ENCODE measurements at places on chromosomes 6 and 20. TPM values are rescaled to one million over a fixed set of nuclear protein-coding genes. Genes with fewer than 3 reads are reported as not detected.
A peak's percentile ranks its signal among the peaks of the same experiment; 100 is the strongest.

GRCh38 chr6:12148841-12149240 is 136.7 kb downstream of the HIVEP1 start:
- DNase-seq = no peak

DNA sequence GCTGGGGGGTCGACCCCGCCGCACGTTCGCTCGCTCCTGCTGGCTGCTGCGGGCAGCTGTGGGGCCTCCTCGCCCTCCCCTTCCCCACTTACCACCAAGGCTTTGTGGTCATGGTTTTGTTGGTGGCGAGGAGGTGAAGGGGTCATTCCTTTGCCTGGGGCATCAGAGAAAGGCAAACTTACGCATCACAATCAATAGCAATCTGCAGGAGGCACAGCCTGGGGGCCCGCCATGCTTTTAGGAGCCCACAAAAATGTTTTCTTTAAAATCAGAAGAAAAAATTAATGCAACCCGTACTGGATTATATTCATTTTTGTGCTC is 137.0 kb downstream of the IMPG1 start:
- peak; percentile 50 for DNase-seq

GRCh38 chr6:81326881-81327561 is 425.5 kb downstream of the TENT5A start:
- DNase-seq = no peak

GRCh38 chr20:57481281-57481711 is 43.6 kb downstream of the CTCFL start:
- no peak for DNase-seq

- no peak for DNase-seq
These were observed 16.8 kb downstream of the SIRPA start for GRCh38 chr20:1912053-1912452.

DNA sequence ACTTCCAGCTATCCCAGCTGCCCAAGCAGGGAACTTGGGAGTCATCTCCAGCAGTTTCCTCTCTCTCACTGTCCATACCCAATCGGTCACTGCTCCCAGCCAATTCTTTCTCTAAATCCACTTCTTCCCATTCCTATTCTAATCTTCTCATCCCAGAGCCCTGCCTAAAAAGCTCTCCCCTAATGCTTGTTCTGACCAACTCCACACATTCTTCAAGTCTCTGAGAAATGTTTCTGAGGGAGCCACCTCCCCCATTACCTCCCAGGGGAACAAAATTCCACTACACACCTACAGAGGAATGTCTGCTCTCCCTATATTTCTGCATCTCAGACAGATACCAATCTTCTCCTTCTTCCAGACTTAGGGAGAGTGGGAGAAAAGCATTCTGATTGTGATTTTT is 14.0 kb downstream of the SLC17A4 start:
- no peak for DNase-seq

DNA sequence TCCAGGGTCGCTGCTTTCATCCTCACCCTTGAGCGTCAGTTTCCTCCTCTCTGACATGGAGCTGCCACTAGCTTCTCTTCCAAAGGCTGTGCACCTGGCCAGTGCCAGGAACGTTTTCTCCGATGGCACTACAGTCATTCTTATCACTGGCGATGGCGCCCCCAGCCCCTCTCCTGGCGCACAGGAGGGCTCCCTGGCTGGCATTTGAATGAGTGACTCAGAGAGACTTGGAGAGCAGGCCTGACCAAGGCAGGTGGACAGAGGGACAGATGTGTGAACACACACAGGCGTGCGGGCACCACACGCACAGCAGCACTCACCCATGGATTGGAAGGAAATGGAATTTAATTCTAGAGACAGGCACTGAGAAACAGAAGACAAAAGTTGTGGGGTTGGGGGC is 77.6 kb downstream of the SRC start:
- DNase-seq = no peak

DNA sequence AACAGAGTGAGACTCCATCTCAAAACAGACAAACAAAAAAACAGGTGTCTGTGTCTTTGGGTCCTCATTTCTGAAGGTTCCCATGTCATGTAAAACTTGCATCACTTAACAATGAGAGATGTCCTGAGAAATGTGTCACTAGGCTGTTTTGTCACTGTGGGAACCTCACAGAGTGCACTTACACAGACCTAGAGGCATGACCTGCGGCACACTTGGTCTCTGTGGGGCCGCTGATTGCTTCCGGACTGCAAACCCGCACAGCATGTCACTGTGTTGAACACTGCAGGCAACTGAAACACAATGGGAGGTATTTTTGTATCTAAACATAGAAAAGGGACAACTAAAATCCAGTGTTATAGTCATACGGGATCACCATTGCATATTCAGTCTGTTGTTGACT is 42.3 kb upstream of the TMEM181 start:
- no peak for DNase-seq

- DNase-seq = peak; percentile 58
These were observed 75.7 kb upstream of the UST start for GRCh38 chr6:148671085-148671484.

- no peak for DNase-seq
These were observed 637.4 kb downstream of the CD109 start for GRCh38 chr6:74333406-74333805.

DNA sequence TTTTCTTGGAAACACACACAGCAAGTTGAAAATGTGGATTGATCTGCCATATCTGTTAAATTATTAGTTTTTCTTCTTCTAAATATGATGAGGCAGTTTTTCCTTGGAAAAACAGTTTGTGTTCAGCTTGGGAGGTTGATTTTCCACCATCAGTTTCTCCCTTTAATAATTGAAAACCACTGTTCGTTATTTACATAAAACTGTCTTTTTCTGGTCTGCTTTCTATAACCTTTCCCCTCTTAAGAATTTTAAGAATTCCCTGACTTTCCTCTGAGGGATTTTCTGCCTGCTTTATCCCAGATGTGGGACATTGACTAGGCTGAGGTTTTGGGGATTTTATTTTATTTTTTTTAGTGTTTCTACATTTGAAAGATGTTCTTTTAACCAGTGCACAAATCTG is 27.2 kb downstream of the DSE start:
- no peak for DNase-seq

DNA sequence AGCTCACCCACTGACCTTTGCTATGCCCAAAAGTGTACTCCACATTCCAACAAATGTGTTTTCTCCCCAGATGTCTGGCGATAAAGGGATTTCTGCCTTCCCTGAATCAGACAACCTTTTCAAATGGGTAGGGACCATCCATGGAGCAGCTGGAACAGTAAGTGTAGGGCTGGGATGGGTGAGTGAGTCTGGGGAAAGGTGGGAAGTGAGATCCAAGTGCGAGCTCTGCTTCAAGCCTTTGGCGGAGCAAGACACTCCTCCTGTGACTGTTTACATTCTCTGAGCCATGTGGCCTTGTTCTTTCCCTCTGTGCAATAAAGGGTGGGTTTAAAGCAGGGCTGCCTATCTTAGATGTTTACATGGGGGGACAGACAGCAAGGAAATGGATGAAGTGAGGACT is 1.9 kb downstream of the UBE2C start:
- no peak for DNase-seq

DNA sequence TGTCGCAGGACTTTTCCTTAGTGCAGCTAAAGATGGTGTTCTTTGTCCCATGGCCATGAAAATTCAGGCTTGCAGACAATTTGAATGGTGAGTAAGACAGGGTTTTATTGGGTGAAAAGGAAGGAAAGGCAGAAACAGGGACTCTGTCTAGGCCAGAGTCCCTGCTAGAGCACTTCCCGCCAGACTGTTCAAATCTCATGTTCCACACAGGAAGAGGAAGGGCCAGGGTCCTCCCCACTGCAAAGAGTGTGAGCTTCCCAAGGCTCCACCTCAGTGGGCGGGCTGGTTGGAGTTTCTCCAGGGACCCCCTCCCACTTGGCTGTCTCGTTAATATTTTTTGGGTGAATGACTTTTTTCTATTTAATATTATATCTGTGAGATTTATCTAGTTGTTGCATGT is 29.0 kb downstream of the COL19A1 start:
- no peak for DNase-seq

DNA sequence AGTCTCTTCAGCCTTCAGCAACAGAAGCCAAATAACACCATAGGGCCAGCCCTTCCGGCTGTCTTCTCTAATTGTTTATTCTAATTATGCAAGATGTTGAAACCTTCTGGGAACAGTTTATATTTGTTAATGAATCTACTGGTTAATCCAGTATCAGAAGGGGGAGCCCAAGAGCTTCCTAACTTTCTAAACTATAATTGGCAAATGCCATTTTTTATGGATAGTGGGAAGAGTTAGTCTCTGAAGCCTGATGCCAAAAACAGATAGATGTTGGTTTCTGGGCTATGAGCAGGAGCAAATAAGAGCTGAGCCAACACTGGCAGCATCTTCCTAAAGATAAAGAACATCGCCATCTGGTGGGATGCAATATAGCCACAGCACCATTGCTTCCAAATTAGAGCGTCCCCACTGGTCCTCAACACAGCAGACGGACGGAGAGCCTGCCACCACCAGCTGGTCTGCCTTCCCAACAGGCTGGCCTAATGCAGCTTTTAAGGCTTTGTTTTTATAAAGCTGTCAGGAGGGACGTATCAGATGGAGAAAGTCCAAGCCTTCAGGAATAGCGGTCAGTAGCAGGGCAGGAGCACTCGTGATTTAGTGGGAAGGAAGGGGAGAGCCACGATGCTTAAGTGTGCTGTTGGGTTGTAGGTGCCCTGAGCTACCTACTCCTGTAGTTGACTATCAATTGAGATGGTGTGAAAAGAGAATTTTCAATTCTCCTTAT is 118.8 kb downstream of the RALGAPA2 start:
- peak; percentile 91 for DNase-seq

GRCh38 chr6:128336436-128337095 is 183.8 kb downstream of the PTPRK start:
- no peak for DNase-seq

DNA sequence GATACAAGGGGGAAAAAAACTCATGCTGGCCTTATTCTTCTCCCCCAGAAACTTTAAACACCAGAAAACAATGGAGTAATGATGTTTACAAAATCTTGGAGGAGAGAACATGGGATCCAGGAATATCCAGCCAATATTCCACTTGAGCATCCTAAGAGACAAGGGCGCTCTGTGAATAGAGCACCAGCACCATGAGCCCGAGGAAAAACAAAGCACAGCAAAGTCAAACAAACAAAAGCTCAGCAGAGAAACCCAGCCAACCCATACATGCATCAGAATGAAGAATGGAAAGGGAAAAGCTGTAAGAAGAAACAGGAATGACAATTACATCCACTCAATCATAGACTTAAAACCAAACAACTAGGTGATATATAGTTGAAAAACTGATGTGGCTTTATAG is 4.6 kb upstream of the NAA20 start:
- DNase-seq = no peak

- DNase-seq = peak; percentile 36
These were observed 652.5 kb upstream of the EPHA7 start for GRCh38 chr6:94071835-94072234.

DNA sequence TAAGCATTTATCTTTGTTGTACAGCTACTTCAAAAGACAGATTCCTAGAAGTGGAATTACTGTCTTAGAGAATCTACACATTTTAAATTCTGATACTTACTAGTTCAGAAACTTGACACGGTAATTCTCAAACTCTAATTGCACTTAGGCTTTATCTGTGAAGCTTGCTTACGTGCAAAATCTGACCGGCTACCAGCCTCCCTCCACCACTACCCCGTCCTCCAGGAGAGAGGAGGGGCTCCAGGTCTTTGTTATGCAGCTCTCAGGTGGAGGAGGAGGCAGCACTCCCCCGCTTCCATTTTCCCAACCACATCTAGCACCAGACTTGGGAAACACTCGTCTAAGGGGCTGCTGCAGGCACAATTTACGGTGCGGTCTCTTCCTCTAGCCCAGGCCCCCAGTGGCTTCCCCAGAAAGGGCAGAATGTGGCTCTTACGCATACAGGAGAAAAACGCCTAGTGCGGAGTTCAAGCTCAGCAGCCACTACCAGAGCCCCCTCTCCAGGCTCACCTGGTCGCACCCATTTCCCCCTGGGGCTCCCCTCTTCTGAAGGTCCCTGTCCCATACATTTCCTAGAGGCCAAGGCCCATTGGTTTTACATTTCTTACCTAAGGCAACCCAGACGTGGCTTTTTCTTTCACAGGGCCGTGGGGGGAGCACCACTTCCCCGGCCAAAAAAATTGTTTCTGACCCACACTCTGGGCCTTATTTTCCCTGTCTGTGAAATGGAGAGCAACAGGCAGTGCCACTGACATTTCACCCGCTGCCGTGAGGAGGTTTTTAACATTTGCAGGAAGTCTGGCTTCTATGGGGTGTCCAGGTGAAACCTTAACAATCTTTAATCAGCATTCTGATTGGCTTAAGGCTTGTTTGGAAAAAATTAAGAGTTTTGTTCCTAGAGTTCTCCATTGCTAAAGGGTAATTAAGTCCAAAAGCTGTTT is 1.6 kb upstream of the TGIF2 start:
- peak; percentile 93 for DNase-seq

DNA sequence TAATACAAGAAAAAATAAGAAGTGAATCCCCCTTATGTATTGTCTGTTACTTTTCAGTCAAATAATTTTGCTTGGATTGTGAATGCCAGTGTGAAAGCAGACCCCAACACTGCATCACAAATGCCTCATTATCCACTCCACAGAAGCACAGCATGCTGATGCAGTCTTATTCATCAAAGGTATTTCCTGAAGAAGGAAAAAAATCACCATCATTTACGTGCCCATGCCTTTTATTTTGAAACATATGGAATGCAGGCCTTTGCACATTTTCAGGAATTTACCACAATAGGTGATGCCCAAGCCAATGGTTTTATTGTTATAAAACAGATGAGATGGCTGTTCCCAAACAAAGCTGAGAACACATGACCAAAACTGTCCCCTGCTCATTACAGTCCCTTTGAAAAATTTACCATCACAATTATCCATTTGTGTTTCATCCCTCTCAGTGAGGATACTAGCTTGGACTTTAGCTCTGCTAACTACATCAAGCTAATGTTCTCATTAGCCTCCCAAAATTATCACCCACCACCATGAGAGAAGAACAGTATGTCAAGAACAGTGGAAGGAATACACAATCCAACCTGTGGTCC is 180.6 kb upstream of the HTR1E start:
- DNase-seq = peak; percentile 39

DNA sequence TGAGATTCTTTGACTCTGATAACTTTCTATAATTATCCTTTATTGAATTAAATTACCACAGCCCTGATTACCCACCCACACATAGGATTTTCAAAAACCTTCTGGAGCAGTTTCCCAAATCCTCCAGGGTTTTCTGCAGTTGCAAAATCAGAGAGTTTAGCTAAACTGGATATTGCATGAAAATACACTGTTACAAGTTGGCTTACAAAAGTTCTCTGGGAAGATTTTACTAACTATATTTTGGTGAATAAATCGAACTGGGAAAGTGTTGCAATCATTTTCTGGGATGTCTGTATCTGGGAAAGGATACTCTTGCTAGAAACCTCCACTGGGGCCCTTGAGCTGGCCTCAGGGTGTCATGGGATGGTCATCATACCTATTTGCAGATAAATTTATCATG is 97.6 kb upstream of the STMND1 start:
- DNase-seq = no peak

The RHAG gene
- not detected for polyA plus RNA-seq

The SLC17A3 gene
- not detected for polyA plus RNA-seq

The CRISP3 gene
- not detected for polyA plus RNA-seq

The ID4 gene
- polyA plus RNA-seq = 3.7 TPM

The GSTA1 gene
- not detected for polyA plus RNA-seq

The PRR18 gene
- polyA plus RNA-seq = not detected

The CAGE1 gene
- 0.12 TPM for polyA plus RNA-seq

The SMLR1 gene
- not detected for polyA plus RNA-seq

The CGA gene
- not detected for polyA plus RNA-seq

The IMPG1 gene
- not detected for polyA plus RNA-seq

The MICB gene
- polyA plus RNA-seq = 8.8 TPM

The DLL1 gene
- polyA plus RNA-seq = 2.2 TPM

The LY6G6C gene
- 0.23 TPM for polyA plus RNA-seq

The POFUT1 gene
- polyA plus RNA-seq = 9.3 TPM

The BCL2L1 gene
- 39.9 TPM for polyA plus RNA-seq

The CCM2L gene
- 6.4 TPM for polyA plus RNA-seq

The EDN1 gene
- 1.1 TPM for polyA plus RNA-seq

Data from GM23338 (cell line).